Fibroblast of skin of right quadriceps (primary cell): ENCODE measurements at places on chromosomes 5 and 9.

GRCh38 chr5:83092619-83093018, 15.3 kb downstream of the XRCC4 start:
- DNase-seq: no peak

DNA sequence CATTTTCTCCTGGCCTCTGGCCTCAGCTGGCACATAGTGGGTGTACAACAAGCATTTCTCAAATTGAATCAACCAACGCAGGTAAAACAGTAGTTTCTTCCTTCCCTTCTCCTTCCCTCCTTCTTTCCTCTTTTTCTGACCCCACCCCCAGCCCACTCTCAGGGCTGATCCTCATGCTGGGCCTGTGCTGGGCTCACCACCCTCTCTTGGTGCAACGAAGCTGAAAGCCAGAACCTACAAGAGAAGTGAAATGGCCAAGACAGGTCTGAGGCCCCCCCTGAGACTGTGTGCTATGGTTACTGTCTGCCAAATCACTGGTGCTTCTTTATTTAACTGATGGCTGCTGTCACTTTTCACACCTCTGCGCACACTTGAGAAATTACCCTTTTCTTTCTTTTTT, 53.0 kb upstream of the BOD1 start:
- DNase-seq: no peak

- DNase-seq: no peak
Observed at GRCh38 chr5:153905219-153905618, 133.5 kb downstream of the FAM114A2 start.

- peak; percentile 9 for DNase-seq
Observed at GRCh38 chr5:1737790-1738405, 61.7 kb downstream of the MRPL36 start.

GRCh38 chr5:170145462-170145861, 39.8 kb downstream of the FOXI1 start:
- DNase-seq: no peak

DNA sequence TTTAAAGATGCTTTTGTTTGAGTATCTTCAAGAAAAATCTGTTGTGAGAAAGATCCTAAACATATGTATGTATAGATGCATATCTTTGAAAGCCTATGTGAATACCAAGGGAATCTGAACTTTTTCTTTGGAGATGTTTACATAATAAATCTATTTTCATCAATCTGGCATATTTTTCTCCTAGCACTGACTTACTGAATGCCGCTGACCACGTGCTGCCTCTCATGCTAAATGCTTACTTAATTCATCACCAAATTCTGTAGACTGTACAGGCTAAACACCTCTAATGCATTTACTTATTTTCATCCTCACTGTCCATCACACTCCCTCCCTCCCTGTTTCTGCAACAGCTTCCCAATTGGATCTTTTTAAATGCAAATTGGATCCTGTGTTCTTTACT, 566.2 kb upstream of the WWC1 start:
- peak; percentile 79 for DNase-seq

- DNase-seq: no peak
Observed at GRCh38 chr5:52703321-52703720, 84.4 kb upstream of the ITGA1 start.

DNA sequence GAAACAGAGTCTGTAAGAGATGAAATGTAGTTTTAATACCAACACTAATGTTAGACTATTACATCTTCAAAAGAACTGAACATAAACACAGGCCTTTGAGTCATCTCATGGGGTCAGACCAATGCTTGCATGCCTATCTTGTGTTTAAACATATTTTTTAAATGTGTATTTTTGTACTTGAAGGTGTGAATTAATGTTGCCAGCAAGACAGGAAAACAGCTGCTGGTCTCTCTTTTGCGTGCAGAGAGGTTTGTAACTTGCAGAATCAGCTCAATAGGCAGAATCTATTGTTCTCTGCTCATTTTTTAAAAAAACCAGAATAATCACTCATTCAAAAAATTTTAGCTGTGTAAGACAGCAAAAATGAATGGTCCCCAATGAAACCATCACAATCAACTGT, 180.2 kb downstream of the ALDH1A1 start:
- DNase-seq: no peak

DNA sequence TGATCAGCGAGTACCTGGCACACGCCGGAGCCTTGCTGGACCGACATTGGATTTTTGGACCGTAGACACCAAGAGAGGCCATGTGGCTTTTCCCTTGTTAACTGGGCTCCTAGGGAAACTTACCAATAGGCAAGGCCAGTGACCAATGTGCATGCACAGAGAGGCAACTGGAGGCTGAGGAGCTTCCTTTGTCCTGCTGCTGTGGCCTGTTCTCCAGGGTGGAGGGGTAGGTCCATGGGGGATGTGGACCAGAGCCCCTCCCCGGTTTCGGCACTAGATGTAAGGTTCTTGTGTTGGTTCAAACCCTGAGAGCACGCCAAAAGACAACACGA, 34.8 kb upstream of the ANXA2R start:
- DNase-seq: no peak

DNA sequence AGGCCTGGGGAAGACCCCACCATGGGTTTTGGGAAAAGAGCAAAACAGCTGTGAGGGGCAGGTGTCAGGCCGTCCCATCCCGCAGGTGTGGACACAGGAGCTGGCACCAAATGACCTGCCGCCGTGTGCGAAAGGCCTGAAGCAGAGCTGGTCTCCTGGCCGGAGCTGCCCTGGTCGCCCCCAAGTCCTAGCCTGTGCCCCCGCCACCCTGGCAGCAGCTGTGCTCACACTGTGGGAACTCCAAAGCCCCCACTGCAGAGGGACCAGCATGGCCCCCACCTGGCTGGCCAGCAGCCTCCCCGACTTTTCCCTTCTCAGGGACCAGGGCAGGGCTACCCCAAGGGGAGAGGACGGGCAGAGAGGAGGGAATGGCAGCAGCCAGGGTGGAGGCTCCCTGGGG, 88.4 kb downstream of the KCNT1 start:
- DNase-seq: no peak

DNA sequence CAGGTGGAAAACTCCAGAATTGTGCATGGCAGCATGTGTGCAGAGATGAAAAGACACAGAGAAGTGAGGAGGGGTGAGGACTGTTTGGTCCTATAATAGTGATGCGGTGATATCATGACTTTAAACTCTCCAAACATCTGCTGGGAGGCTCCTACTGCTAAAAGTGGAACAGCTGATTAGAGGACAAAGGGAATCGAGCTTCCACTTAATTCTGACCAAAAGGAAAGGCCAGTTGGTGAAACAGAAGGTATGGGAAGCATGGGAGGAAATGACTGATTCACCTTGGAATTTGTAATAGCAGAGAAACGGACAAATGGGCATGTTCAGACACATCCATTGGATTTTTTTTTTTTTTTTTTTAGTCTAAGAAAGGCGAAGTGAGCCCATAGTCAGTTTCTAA, 67.5 kb upstream of the MAMDC2 start:
- DNase-seq: peak; percentile 84

DNA sequence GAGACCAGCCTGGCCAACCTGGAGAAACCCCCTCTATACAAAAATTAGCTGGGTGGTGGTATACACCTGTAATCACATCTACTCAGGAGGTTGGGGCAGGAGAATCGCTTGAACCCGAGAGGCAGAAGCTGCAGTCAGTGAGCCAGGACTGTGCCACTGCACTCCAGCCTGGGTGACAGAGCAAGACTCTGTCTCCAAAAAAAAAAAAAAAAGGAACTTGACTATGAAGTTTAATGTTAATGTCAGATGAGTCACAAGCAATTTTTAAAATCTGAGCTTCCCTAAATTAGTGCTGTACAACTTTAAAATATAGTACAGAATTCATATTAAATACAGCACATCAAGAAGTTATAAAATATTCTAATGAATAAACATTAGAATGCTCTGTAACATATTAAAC, 1.5 kb downstream of the MEIKIN start:
- no peak for DNase-seq

DNA sequence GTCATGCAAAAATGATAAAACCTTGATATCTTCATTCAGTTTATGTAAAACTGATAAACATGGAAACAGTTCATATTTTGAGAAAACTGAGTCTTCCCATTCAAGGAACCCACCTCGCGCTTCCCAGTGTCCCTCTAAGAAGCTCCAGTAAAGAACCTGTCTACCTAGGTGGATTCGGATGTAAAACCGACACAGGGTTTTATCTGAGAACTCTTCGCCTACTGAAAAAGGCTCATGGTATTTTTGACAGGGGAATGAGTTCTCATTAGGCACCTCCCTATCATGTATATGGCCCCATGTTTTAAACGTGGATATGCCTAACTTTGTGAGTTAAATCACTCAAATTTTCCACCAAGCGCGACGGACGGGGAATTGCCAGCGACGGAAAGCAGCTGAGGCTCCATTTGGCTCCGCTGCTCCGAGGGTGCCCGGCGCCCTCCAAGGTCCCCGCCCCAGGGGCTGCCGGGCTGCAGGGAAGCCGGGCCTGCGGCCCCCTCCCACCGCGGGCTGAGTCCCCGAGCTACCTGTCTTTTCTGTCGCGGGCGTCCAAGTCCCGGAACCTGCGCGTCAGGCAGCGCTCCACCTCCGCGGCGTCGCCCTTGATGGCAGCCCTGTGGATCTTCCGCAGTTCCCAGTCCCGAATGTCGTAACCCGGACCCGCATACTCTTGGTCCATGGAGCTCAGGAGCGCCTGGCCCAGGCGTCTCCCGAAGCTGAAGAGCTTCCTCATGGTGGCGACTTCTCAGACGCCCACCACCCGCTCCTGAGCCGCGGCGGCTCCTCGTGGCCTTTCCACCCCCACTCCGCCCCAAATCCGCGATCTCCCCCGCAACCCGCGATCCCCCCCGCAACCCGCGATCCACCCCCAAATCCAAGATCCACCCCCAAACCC, 594 bp downstream of the ANKRD18A start:
- no peak for DNase-seq

- no peak for DNase-seq
Observed at GRCh38 chr5:150671509-150672236, 10.6 kb downstream of the MYOZ3 start.

- no peak for DNase-seq
Observed at GRCh38 chr5:175457466-175457865, 13.5 kb upstream of the DRD1 start.

GRCh38 chr5:147483961-147484707, 25.7 kb downstream of the DPYSL3 start:
- DNase-seq: peak; percentile 99

- DNase-seq: no peak
Observed at GRCh38 chr5:170832241-170832640, 29.6 kb upstream of the RANBP17 start.

DNA sequence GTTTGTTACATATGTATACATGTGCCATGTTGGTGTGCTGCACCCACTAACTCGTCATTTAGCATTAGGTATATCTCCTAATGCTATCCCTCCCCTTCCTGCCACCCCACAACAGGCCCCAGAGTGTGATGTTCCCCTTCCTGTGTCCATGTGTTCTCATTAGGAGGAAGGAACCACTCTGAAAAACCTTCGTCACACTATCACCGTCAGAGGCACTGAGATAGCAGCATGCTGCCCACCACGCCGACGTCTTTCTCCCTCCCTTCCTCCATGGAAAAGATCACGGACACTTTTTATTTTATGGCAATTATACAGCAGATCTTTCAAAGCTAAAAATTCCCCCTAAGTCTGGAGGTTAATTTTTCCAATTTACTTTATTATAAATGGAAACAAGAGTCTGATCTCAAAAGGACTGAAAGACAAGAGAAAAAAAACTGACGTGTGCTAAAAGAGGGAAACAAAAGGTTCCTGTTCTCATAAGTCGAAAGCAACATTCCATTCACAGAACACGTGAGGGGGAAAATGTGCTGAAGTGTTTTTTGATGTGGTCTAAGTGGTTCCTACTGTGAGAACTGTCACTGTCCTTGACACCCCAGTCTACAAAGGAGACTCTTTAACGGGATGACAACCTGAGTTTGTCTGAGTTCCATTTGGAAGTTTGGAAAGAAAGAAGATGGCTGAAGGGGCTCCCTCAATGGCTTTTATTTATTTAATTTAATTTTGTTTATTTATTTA, 339.7 kb upstream of the IRX2 start:
- DNase-seq: no peak

DNA sequence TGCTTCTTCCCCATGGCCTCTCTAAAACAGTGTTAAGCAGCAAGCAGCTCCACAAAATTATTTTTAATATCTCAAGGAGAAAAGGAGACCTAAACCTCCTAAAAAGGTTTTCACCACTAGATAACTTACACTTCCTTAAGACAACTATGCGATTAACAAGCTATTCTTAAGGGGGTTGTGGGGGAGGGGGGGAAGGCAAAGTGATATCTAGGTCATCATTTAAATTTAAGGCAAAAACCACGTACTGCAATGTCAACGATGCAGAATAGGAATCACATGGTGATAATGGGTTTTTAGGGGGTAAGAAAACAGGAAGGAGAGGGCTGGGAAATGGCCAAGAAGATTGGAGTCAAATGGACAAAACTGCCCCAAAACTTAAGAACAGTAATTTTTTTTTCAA, 32.6 kb downstream of the CSNK1A1 start:
- DNase-seq: no peak

GRCh38 chr9:110133608-110134210, 74.2 kb downstream of the C9orf152 start:
- peak; percentile 69 for DNase-seq

- DNase-seq: no peak
Observed at GRCh38 chr9:99787556-99787955, 34.1 kb upstream of the NR4A3 start.

- DNase-seq: no peak
Observed at GRCh38 chr5:165837286-165837685, 2331.9 kb downstream of the MAT2B start.

DNA sequence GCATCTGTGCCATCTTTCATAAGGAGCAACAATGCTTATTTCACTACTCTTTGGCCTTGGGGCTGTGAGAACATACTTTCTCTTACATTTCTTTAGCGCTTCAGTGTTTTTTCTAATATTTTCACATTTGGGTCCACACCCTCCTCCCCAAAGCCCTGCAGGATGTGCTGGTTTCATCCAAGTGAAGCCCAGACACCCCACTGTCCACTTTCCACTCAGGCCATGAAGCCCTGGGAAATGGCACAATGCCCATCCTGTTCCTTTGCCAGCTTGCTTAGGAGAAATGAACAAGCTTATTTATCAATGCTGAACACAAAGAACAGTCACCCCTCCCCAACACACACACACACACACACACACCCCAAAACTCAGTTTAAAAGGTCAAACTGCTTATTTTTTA, 17.3 kb upstream of the TMOD1 start:
- DNase-seq: no peak

GRCh38 chr9:2740616-2741015, 23.3 kb downstream of the KCNV2 start:
- peak; percentile 22 for DNase-seq

DNA sequence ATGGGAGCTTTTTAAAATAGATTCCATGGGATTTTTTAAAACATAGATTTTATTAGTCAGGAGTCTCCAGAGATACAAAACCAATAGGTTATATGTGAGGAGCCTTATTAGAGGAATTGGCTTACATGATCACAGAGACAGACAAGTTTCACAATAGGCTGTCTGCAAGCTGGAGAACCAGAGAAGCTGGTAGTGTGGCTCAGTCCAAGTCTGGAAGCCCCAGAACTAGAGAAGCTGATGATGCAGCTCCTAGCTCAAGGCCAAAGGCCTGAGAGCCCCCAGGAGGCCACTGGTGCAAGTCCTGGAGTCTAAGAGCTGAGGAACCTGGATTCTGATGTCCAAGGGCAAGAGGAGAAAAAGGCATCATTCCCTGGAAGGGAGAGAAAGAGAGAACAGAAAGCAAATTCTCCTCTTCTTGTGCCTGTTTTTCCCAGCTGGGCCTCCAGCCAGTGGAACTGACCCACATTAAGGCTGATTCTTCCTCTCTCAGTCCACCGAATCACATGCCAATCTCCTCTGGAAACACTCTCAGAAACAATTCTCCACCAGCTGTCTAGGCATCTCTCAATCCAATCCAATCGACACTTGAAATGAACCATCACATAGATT, 59.3 kb downstream of the AHRR start:
- peak; percentile 26 for DNase-seq

- DNase-seq: no peak
Observed at GRCh38 chr5:127951791-127952190, 131.8 kb upstream of the SLC12A2 start.
